ENCODE measurements at places on chromosomes 3 and 15.
A peak's percentile ranks its signal among the peaks of the same experiment; 100 is the strongest.

DNA sequence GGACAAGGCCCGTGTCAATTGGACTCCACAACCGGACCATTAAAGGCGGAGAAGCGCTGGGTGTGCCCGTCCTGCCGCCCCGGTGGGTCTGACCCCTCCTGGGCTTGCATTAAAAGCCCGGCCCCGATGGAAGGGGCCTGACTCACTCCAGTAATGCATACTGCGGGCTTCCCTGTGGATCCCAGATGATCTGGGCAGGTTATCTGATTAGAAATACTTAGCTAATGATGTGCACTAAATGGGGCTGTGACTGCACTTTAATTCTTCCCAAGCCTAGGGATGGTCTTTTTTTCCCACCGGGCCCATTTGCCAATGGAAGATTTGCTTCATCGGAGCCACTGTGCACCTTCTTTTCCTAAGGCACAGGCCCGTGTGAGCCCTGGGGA lies 124.9 kb downstream of the TMEM266 start:
- DNase-seq: no peak

DNA sequence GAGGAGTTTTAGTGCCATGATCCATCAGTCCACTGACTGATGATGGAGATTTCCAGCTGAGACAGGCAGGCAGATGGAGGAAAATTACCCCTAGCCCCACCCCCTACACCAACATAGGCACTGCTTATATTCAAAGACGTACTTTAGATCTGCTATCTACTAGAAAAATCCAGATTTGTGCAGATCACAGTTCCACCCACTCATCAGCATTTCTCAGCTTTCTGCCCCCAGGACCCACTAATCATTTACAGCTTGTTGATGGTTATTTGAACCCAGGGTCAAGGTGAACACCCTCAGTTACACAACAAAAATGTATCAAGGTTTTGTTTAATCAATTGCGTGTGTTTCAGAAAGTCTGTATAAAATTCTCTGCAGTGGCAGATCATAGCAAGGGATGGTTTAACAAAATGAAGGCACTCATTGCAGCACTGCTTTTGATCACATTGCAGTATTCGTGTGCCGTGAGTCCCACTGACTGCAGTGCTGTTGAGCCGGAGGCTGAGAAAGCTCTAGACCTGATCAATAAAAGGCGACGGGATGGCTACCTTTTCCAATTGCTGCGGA lies at the start of gene HRG:
HRG (plus strand) TSS at position 390 of the 564 bp plus-strand sequence; CDS start at position 408, 18 bp downstream.
- DNase-seq: no peak

- no peak for DNase-seq
These were observed 104.1 kb upstream of the GOLGA8J start for GRCh38 chr15:29978411-29979382.

DNA sequence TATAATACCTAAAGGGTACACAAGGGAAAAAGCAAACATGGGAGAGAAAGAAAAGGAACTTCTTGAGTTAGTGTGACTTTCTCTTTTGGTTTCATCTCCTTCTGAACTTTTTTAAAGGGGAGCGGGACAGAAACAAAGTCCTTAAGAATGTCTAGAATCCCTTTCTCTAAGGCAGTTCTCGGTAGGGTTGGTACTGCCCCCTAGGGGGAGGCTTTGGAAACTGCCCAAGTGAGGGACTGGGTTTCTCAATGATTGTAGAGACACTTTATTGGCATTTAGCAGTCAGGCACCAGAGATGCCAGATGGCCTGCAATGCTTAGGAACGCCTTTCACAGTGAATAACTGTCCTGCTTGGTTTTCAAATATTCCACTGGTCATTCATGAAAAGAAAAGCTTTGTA lies 172.7 kb downstream of the WDR72 start:
- DNase-seq: peak; percentile 83

- DNase-seq: no peak
These were observed 65.7 kb downstream of the OCA2 start for GRCh38 chr15:28033443-28033842.

- no peak for DNase-seq
These were observed 5.6 kb downstream of the EIF3J start for GRCh38 chr15:44542596-44542995.

DNA sequence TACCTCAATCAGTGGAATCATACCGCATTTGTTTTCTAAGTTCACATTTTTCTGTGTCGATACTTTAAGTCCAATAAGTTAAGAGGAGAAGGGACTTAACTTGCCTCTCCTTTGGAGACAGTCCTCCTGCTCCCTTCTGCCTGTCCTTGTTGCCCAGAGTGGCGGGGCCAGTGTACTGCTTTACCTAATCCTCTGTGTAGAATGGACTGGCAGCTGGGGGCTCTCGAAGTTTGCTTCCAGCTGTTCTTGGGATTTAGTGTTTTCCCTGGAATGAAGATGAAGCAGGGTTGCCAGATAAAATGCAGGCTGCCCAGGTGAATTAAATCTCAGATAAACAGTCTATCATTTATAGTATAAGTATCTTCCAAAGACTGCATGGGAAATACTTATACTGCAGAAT lies 287.6 kb upstream of the C2CD4B start:
- DNase-seq: no peak

GRCh38 chr15:65690778-65691177 lies 69.0 kb downstream of the SLC24A1 start:
- no peak for DNase-seq

DNA sequence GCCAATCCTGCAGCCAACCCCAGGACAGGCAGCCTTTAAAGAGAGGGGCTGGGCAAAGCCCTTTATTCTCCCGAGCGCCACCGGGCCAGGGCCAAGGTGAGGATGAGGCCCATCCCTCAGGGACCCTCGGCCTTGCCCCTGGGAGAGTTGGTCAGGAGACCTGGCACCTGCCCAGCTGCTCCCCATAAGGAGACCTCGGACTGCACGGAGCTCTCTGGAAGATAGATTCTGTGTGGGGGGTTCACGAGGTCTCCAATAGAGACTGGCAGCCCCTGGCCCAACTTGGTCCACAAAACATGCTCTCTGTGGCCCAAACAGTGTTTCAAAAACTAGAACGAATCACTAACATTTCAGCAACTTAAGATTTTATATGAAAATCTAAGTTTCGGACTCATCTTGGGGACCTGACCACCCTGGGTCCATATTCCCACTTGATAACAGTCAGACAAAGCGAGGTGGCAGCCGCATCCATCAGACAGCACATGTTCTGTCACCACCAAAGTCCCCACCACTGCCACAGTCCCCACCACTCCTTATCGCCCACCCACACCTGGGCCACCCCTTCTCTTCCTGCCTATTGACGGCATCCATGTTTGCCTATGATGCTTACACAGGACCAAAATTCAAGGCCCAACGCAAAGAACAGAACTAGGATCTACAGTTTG lies 114.4 kb upstream of the RPL32 start:
- DNase-seq: no peak

GRCh38 chr3:147921051-147921450 lies 511.9 kb downstream of the ZIC1 start:
- no peak for DNase-seq

DNA sequence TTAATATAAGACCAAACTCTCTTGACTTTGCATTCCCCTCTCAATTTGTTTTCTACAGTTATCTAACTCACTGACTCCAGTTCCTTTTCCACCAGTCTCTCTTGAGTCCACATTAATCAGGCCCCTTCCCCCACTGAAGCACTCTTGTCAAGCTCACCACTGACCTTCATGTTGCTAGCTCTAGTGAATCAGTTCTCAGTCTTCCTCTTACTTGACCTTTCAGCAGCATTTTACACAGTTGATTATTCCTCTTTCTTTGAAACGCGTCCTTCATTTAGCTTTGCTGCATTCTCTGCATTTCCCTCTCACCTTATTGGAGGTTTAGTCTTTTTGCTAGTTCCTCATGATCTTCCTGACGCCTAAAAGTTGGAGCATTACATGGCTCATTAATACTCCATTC lies 8.3 kb downstream of the PPP2R3A start:
- DNase-seq: peak; percentile 13

GRCh38 chr3:193895409-193895808 lies 240.5 kb upstream of the HES1 start:
- no peak for DNase-seq

- DNase-seq: peak; percentile 41
These were observed at the start of gene SV2B for GRCh38 chr15:91099995-91100813. TSS of gene SV2B (plus strand) at chr15:91100257. CDS start at chr15:91226264, 126,007 bp downstream.

GRCh38 chr15:25248583-25249235 lies 190.1 kb downstream of the UBE3A start:
- no peak for DNase-seq

DNA sequence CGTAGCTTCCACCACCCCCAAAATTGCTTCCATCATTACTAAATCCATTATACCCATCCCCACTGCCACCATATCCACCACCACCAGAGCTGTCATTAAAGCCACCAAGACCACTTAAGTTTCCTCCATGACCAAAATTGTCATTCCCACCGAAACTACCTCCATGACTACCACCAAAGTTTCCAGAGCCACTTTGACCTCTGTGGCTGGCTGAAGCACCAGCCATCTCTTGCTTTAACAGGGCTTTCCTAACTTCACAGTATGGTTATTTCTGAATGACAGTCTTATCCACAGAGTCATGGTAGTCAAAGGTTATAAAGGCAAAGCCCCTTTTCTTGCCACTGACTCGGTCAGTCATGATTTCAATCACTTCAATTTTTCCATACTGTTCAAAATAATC lies 24.3 kb upstream of the DENND4A start:
- DNase-seq: no peak

- DNase-seq: peak; percentile 30
These were observed 32.0 kb downstream of the SELENOT start for GRCh38 chr3:150635076-150635475.

DNA sequence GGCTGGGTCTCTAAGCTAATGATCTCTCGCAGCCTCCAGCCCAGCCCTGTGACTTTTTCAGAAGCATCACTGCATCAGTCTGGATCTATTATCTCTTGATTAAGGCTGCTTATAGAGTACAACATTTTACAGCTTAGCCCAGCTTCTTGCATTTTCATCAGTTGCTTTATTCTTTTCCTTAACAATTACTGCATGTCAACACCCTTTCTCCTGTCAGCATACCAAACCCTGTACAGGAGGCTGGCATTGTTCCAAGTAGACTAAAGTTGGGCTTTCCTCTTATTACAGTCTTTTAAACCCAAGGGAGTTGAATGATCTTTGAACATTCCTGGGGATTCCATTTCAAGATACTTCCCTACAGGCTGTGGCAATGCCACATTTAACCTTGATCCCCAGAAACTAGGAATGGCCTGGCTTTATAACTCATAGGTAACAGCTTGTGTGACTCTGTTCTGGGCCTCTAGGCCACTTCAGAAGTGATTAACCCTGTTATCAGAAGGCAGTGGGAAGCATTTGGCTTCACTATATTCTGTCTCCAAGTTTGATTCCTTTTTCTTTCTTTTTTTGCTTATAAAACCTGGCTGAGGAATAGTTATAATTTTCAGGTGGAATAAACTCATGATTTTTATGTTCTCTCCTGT lies 182.9 kb downstream of the KCNMB2 start:
- DNase-seq: no peak

- DNase-seq: no peak
These were observed 53.4 kb downstream of the GSK3B start for GRCh38 chr3:120040813-120041377.

Data from mesendoderm (in vitro differentiated cells).